ENCODE measurements at places on chromosomes 13 and 19.

GRCh38 chr13:32989942-32990341 lies 26.3 kb upstream of the KL start:
- DNase-seq: no peak

GRCh38 chr19:45322311-45322710 lies 364 bp downstream of the CKM start:
- no peak for DNase-seq

- no peak for DNase-seq
Measured at GRCh38 chr13:106774621-106775020, 206.7 kb upstream of the ARGLU1 start.

DNA sequence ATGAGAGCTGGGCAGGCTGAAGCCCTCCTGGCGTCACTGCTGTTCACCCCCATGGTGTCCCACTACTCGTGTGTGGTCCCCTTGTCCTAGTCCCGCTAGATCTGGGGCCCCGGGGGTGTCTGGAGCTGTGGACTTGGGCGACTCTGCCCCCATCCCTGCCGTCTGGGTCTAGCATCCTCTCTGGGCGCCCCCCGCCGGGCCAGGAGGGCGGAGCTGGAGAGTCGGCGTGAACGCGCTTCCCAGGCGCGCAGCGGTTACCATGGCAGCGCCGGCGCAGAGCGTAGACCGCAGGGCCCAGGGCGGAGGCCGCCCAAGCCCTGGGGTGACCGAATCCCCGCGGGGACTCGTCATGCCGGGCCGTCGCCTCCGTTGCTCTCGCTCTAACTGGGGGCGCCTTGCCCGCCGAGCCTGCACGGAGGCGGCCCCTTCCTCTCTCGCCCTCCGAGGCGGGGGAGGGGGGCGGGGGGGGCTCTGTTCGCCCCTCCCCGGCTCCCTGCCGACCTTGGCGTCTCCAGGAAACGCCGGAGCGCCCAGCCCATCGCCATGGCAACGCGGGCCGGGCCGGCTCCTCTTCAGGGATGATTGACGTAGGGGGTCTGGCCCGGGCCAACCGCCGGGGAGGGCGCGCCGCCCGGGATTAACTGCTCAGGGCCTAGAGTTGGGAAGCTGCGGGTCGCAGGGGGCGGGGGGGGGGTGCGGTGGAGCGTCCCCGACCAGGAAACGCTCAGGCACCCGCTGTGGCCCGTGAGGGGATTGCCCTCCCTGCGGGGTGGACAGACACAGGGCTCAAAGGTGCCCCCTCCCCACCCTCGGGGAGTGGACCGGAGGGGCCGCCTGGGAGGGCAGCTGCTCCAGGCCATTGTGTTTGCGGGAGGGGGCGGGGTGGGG lies 8.9 kb downstream of the ISYNA1 start:
- DNase-seq: no peak

GRCh38 chr19:44112802-44113137 lies 429 bp upstream of the ZNF225 start:
- DNase-seq: no peak

DNA sequence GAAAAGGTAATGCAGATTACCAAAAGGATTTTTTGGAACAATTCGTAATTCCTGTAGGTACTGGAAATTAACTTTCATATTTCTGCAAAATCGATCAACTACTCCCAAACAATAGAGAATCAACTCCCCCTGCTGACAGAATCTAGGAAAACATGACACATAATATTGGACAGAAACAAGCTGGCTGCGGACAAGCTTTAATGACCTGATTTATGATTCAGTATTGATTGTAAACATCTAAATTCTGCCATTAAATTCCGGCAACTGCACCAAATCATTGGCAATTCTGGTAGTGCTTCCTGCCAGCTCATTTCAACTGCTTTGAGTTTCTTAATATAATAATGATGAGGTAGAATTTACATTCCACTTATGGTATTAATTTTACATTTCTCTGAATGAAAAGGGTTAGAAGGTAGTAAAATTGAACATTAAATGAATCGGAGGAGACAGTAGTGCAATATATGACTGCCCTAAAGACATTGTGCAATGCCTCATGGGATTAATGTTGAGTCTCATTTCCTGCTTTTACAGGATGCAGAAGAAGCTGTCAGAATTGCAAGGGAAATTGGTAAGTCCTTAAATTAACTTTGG lies 146.5 kb downstream of the PCCA start:
- DNase-seq: peak; percentile 12

GRCh38 chr13:109615721-109616420 lies 170.5 kb downstream of the IRS2 start:
- DNase-seq: no peak

DNA sequence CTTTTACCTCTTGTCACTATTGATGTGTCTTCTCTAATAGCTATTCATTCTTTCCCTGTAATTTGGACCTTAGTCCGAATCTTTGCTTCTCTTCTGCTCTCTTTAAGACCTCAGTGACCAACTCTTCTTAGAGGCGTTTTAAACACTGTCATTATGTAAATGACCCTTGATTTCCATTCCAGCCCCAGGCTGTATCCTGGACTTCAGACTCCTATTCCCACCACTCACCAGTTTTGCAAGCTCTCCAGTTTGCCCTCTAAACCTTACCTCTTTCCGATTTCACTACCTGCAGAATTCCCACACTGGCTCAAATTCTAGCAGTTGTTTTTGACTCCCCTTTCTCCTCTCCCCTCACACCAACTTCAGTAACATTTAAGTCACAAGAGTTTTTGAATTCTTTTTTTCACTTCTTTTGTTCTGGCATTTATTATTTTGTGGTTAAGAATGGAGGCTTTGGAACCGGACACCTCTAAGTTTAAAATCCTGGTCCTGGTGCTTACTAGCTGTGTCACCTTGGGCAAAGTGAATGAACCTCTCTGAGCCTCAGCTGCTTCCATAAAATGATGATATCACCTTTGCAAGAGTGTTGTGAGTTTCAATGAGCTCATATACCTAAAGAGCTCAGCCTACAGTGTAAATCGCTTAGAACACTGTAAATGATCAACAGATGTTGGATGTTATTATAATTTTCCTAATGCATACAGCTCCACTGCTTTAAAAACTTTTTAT lies 13.6 kb upstream of the HMGB1 start:
- DNase-seq: no peak

GRCh38 chr19:2259336-2259735 lies 3.1 kb upstream of the JSRP1 start:
- DNase-seq: no peak

DNA sequence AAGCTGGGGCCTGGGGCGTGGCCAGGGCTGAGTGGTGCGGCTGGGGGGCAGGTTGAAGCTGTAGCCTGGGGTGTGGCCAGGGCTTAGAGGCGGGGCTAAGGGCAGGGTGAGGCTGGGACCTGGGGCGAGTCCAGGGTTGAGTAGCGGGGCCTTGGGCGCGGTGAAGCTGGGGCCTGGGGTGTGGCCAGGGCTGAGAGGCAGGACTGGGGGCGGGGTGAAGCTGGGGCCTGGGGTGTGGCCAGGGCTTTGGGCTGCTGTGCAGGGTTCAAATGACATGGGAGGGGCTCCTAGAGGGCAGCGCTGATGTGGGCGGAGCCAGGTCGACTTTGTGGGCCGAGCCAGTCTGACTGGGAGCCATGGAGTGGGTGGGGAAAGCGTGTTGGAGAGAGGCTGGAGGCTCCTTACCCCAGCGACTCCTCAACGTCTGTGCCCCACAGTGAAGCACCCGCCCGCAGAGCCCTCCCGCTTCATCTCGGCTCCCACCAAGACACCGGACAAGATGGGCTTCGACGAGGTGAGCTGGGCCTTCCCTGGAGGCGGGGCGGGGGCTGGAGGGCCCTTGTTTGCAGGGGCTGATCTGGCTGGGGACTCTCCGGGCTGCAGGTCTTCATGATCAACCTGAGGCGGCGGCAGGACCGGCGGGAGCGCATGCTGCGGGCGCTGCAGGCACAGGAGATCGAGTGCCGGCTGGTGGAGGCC lies 21.5 kb downstream of the COLGALT1 start:
- DNase-seq: peak; percentile 40

DNA sequence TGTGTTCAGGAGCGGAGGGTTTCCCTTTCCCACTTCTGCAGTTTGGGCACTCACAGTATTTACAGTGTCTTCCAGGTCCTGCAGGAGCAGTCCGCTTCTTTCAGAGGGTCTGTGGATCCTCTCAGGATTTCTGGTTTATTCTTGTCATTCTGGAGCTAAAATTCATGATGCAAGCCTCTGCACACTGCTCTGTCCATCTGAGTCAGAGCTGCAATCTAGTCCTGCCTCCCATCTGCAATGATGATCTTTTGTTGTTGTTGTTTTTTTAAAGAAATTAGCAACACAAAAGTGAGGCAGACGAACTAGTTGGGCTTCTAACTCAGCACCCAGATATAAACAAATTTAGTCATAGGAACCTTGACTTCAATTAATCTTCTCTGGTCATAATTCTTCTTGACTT lies 86.5 kb downstream of the DLEU7 start:
- no peak for DNase-seq

- DNase-seq: no peak
Measured at GRCh38 chr13:72412481-72412880, 314.9 kb downstream of the MZT1 start.

DNA sequence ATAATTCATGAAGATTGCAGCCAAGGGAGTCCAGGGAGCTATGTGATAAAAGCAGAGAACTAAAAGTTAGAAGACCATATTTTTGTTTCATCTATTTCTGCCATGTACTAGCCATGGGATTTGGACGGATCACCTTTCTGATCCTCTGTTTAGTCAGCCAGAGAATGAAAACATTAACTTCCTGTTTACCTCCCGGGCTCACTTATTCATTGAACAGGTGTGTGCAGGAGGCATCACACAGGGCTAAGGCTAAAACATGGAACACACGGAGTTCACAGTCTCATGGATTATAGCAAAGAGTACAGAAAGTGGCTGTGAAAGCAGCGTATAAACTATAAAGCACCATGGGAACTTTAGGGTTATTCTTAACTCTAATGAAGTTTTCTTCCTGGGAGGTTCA lies 96.8 kb downstream of the GPR12 start:
- no peak for DNase-seq

GRCh38 chr19:49932041-49932451 lies 2.7 kb upstream of the NUP62 start:
- DNase-seq: no peak

DNA sequence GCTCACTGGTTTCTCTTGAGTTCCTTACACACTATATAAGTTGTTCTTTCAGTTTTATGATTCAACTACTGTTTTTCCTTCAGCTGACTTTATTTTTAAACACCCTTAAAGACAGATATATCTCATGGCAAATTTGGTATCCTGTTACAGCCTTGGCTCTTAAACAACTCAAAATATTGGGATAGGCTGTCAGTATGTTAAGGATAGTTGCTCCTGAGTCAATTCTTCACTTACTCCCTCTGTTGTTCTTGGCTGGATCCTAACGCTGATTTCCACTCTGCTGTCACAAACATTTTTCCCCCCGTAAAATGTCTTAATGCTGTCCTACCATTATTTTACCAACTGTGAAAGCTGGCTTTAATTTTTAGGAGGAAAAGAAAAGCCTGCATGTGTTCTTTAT lies 1.2 kb downstream of the KCNRG start:
- DNase-seq: no peak

DNA sequence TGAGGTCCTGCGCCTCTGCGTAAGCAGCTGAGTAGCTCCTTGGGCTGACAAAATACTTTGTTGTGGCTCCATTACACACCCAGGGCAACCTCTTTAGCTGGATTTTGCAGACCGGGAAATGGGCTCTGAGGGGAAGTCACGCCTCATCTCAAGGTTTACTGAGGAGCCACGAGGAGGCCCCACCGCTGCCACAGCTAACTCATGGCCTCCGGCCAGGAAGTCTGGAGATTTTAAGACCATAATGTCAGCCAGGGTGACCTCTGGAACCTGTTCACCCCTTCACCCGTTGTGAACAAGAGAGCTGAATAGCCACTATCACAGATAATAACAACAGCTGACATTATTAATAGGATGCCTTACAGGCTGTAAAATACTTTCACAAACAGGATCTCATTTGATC lies 351.3 kb upstream of the TMTC4 start:
- DNase-seq: no peak

- no peak for DNase-seq
Measured at GRCh38 chr13:23289917-23290357, 109.2 kb downstream of the SGCG start.

- no peak for DNase-seq
Measured at GRCh38 chr19:51565583-51565982, 5.5 kb upstream of the ZNF175 start.

- no peak for DNase-seq
Measured at GRCh38 chr19:45177817-45178261, at the start of gene TRAPPC6A. TSS of gene TRAPPC6A (minus strand) at chr19:45178237. CDS start at chr19:45178218, 19 bp downstream.

DNA sequence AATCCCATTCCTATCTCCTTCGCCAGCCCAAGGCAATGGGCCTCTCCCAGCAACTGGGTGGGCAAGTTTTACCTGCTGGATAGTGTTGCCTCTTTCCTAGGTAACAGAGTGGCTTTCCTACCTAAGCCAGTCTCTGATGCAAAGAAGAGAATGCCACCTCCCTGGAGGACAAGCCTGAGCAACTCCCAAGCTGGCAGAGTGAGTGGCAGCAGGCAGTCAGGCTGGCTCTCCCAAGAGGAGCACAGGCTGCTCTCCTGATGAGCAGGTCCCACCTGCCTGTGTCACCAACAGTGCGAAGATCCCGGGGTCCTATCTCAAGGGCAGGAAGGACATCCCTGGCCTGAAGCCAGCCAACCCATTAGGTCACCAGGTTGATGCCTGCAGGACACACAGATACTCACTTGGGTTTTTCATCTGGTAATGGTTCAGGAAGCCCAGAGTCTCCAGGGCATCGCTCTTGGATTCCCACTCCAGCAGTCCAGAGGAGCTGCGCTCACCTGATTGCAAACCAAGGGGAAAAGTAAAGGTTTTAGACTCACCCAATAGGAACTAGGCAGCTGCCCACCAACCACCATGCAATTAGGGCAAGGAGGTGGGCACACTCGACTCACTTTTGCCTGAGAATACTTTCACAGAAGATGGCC lies 5.5 kb upstream of the ECH1 start:
- DNase-seq: no peak

GRCh38 chr13:31929031-31929770 lies 102.4 kb upstream of the FRY start:
- DNase-seq: no peak

- DNase-seq: no peak
Measured at GRCh38 chr13:31790992-31791391, 51.7 kb downstream of the RXFP2 start.

GRCh38 chr13:112333756-112334543 lies 42.2 kb upstream of the SPACA7 start:
- DNase-seq: no peak

- no peak for DNase-seq
Measured at GRCh38 chr13:63209330-63210017, 1793.8 kb upstream of the PCDH20 start.

Data from HuH-7.5 (cell line).